ENCODE measurements at places on chromosomes 5 and 9.

DNA sequence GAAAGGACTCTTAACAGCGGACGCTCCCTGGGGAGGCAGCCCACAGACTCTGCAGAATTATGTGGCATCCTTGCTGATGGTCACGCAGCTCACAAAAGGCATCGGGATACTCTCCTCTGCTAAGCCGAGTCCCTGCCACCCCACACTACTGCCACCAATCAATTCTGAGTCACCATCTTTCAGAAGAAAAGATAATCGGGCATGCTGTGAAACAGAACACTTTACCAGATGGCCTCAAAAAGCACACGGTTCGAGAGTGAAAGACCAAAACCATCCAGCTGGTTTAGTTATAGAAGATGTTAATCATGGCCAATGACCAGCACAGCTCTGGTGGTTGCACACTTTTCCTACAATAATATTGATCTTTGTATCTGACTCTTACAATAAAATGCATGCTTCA is 136.3 kb downstream of the MYO10 start:
- DNase-seq = no peak

GRCh38 chr9:89080193-89080592 is 88.9 kb downstream of the S1PR3 start:
- no peak for DNase-seq

DNA sequence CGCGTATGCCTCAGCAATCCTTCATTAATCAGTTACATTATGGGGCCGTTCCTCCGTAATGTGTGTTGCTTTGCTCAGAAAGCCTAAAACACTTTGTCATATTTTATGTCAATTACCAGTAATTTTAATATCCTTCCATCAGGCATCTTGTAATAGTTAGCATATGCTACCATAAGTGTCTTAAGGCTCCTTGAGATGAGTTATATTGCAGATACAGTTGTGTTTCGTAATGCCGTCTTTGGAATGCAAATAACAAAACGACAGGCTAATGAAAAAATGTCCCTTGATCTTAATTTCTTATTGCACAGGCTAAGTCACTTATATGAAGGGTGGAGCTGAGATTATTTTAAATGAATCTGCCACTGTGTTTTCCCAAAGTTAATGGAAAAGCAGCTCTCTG is 50.5 kb downstream of the TBCA start:
- no peak for DNase-seq

DNA sequence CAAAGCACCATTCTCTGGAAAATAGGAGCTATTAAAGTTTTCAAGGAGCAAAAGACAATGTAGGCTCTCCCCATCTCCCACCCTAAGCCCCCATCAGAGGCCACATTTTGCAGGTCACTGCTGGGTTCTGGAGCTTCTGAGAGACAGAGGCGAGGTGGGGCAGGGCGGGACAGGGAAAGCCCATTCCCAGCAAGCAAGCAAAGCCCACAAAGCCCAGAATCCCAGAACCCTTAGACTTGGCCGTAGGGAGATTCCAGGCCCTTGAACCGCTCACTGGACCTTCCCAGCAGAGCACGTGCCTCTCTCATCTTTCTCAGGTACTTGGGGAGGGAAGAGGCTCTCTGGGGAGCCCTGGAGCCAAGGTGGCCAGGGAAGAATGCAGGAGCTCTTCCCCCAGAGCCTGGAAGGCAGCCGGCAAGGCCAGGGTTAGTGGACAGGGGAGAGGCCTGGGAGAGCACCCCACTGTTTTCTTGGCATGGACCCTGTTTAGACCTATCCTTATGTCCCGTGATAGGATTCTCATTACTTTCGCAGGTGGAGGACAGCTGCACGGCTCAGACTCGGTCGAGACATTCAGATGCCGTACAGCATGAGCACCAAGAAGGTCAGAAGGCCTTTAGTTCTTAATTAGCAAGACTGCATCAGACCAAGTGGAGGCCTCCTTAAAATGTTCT is 52.4 kb downstream of the ZNF354C start:
- no peak for DNase-seq

GRCh38 chr9:137372693-137373610 is 50.0 kb downstream of the EXD3 start:
- no peak for DNase-seq

DNA sequence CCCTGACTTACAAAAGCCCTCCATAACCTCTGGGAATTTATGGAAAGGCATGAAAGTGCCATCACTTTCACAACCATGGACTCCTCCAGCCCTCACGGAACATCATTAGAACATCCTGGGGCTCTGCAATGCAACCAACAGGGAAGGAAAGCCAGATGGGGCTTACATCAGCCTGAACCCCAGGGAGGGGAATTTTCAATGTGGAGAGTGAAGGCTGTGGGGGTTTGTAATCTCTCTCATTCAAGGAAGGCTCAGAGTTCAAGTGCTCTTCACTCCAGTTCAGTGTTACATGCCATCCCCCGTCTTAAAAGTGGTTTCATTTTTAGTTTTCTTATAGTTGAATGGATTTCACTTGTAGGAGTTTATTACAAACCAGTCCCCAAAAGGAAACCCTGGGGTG is 5.7 kb downstream of the SPRY4 start:
- DNase-seq = no peak

DNA sequence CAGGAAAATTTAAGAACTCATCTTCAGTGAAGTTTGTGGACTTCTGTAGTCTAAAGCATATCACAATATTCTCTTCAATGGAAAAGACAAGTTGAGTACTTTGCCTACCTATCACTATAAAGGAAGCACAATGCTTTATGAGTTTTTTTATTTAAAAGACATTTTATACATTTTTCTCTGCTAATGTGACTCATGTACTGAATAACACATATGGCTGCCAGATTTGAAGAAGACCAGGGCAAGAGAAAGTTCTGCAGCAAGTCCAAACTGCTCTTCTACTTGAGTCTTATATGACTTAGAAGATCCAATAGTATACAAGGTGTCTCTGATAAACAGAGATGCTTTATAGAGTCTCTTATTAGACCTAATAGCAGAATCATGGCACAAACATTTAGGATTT is 978.4 kb downstream of the TLE4 start:
- no peak for DNase-seq

DNA sequence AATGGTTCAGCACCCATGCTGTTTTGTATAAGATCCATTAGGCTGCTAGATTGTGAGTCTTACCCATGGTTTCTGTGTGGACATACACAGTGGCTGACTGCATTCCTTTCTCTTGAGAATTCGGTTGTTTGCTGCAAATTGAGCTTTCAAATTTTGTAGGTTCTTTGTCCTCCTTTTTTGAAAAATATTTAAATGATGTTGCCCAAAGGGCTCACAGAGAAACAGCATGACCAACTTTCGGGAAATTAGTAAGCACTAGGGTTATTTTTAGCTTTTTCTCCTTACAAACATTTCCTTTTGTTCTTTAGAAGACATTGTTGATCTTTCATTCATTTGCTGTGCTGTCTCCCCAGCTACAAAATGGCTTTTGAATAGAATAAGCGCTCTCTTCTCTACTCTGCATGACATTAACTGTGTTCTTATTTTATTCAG is 79.4 kb downstream of the NLN start:
- no peak for DNase-seq

DNA sequence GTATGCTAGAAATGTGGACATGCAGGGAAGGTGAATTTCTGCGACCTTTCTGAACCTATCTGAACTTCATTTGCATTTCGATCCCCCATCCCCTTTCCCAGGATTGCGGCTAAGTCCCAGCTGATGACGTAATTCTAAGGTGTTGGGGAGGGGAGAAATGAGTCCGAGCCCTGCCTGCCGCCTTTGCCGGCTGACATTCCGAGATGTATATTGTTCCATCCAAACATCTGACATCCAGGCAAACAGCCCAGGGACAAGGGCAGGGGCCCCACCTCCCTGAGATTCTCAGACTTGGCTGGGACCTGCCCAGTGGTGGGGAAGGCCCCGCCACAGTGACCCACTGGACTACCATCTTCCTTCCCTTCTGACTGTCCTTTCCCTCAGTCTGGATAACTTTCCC is 494.6 kb downstream of the ENC1 start:
- no peak for DNase-seq

DNA sequence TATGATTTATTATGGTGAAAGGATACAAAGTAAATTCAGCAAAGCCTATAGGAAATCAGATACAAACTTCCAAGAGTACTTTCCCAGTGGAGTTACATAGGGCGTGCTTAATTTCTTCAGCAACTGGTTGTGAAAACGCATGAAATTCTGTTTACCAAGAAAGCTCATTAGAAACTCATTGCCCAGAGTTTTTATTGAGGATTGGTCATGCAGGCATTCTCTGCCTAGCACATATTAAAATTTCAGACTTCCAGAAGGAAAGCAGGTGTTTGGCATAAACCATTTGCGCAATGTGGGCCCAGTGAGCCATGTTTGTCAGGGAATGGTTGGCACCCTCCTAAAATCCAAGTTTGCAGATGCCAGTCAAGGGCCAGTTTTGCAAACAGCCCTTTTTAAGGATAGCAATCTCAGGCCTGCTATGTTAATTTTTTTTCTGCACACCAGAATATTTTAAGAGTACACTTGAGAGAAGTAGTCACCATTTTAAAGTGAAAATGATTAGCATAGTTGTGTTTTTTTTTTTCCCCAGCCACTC is 311.1 kb upstream of the CHD1 start:
- no peak for DNase-seq

Measured in stimulated activated CD4-positive, alpha-beta T cell treated with anti-CD3 and anti-CD28 coated beads, Interleukin-15, amount 100 ng/mL, for 1 hour (primary cell).